ENCODE measurements at places on chromosomes 13 and 19.
A peak's percentile ranks its signal among the peaks of the same experiment; 100 is the strongest.

DNA sequence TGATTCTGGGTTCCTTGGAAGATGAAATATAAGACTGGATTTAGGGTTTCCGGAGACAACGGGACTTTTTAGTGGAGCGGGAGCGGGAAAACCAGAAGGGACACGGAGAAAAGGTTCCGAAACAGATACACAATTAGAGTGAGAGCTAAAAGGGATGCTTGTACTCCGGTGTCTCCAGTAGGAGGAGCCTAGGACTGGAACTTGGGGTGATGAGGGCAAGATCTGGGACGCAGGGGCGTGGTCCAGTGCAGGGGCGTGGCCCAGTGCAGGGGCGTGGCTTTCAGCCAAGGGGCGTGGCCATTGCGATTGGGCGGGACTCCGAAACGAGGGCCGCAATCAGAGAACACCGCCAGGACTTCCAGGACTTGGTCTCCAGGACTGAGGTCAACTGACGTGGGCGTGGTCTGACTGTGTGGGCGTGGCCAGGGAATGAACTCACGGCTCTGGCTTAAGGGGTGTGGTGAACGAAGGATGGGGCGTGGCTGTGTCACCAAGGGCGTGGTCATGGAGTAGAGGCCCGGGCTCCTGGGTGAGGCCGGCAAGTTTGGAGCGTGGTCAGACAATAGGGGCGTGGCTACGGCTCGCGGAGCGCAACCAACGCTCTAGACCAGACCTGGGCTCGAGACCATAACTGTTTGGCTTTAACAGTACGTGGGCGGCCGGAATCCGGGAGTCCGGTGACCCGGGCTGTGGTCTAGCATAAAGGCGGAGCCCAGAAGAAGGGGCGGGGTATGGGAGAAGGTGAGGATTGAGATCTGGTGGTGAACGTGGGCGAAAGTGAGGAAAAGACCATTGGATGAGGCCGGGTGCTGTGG is at the start of gene DKKL1:
Gene DKKL1 (plus strand): TSS at position 610 of the 815 bp plus-strand sequence. CDS start 122 bp downstream, at position 732.
- DNase-seq: peak; percentile 75

- no peak for DNase-seq
These were observed 21.5 kb downstream of the NFIC start for GRCh38 chr19:3387645-3388589.

- no peak for DNase-seq
These were observed 4.8 kb downstream of the COLGALT1 start for GRCh38 chr19:17560205-17560595.

DNA sequence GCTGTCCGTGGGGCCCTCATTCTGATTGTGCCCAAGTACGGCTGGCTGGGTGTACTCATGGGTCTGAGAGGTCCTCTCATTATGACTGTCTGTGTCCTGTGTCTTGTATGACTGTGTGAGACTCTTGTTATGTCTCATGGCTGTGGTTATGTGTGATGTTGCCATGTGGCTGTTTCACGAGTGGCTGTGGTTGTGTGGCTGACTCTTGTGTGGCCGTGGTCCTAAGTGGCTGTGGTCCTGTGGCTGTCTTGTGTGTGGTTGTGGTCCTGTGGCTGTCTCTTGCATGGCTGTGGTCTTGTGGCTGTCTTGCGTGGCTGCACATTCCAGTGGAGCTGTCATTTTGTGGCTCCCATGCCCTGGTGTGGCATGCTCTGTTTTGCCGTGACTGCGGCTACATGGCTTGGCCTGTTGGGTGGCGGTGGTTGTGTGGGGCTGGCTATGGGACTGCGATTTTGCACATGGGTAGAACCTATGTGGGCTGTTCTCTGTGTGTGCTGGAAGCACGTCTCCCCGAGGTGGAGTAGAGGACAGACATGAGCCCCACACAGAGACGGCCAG is 2.5 kb downstream of the LYL1 start:
- DNase-seq: peak; percentile 72

DNA sequence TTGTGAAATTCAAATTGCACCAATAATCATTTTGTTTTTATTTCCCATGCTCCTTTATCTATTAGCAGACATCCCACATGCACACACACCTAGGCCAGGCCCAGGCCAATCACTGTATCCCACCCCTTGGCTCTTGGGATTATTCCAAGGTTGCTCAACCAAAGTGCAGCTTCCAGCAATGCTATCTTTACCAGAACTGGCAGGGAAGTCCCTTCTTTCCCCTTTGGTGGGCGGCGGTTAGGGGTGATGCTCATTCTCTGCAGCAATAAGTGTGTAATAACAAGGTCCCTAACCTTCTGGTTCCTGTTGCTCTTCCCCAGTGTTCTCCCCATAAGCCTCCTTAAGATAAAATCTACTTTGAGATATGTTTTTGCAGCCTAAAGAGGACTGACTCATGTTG is 18.3 kb upstream of the KCTD12 start:
- DNase-seq: no peak

DNA sequence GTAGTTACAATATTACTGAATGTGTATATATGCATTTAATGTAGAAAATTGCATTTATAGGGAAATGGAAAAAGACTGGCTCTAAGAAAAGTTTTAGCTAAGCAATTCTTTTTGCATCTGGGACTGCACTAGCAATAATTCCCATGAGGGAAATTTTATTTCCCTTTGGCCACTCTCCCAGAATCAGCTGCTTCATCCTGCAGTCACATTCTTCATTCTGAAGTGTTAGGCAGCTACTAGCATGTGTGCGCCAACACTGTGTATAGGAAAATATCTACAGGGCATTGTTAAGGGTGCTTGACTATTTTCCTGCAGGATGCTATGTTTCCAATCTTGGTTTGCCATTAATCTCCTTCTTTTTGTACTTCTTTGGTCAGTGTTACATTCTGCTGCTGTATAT is 312.8 kb upstream of the PCDH20 start:
- no peak for DNase-seq

DNA sequence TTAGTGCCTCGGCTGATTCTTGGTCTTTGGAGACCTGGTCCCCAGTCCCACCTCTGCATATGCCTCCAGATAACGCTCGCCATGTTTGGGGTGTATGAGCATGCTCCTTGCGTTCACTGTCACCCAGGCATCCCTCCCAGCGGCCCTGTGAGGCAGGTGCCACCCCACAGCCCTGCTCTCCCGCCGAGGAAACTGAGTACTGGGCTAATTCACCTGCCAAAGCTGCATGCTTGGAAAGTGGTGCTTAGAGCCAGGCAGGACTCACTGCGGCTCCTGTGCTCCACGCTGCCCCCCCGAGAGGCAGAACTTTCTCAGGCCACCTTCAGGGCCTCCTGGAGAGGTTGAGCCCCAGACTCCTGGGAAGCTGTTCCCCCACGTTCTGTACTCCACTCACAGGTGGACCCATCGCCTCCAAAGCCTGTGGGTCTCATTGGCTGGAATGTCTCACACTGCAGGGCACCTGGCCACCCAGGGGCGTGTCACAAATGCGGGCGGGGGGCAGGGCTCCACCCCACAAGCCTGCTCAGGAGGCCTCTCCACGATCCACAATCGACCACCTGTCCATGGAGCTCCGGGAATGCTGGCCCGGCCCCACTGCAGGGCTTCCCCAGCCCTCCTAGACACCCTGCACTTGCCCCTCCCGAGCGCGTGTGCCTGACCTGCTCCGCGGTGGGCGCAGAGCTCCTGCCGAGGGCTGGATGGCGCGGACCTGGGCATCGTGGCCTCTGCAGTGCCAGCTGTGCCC is 64.6 kb downstream of the ATP11A start:
- DNase-seq: no peak

DNA sequence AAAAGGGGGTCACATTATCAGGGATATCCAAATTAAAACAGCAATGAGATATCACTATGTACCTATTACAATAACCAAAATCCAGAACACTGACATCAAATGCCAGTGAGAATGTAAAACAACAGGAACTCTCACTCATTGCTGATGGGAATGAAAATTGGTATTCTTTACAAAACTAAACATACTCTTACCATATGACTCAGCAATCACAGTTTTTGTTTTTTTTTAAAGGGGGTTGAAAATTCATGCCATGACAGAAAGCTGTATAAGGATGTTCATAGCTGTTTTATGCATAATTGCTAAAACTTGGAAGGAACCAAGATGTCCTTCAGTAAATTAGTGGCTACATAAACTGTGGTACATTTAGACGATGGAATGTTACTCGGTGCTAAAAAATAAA is 71.6 kb upstream of the SLITRK1 start:
- DNase-seq: no peak

GRCh38 chr13:80548915-80549314 is 208.0 kb upstream of the SPRY2 start:
- DNase-seq: no peak

DNA sequence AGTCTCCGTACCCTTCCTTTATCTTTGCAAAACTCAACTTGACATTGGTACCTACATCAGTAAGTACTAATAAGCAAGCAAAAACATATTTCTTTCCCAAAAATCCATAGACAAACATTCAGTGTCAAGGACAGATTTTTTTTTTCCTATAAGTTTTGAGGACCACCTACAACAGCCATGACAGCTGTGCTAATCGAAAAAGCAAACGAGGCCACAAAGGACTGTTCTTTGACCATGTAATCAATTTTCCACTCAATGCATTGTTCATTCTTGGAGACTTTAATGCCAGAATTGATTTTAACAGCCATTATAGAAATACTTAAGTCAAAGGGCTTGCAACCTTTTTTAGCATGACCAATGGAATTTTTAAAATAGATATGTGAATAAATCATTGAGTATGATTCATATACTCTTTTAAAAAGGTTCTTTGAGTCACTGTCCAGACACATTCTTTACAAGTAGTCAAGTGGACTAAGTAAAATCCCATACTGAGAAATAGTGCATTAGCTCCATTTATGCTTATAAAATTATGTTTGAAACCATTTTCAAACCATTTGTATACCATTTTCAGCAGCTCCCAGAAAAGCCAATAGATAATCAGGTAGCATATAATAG is 323.9 kb downstream of the MZT1 start:
- no peak for DNase-seq

- no peak for DNase-seq
These were observed 77.0 kb downstream of the ZNF536 start for GRCh38 chr19:30449078-30449590.

- no peak for DNase-seq
These were observed 155.2 kb downstream of the DPF1 start for GRCh38 chr19:38068826-38069225.

DNA sequence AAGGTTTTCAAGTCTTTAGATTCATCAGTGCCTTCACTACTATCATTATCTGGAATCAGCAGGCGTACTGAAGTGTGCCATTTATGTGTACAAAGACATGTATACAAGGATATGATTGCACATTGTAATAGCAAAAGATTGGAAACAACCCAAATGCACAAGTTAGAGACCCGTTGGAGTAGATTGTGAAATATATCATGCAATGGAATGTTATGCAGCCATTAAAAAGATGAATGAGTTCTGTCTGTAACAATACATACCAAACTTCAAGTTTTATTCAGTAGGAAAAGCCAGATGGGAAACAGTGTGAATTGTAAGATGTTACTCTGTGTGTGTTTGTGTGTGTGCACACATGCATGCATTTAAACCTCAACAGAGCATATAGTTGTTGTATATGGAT is 97.9 kb downstream of the DGKH start:
- DNase-seq: no peak

GRCh38 chr13:26968431-26969341 is 202.9 kb downstream of the USP12 start:
- DNase-seq: no peak

DNA sequence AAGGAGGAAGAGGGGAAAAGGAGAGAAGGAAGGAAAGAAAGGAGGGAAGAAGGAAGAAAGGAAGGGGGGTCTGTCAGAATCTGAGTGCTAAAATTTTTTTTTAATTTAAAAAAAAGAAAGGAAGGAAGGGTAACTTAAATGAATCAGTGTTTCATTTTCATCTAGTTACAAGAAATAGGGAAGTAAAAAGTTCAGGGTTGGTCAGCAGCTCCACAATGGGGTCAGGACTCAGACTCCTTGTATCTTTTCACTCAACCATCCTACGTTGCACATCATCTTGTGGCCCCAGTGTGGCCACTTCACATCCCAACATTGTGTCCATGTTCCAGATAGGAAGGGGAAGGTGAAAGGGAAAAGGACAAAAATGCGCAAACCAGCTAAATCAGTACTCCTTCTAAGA is 14.3 kb upstream of the FNDC3A start:
- no peak for DNase-seq

DNA sequence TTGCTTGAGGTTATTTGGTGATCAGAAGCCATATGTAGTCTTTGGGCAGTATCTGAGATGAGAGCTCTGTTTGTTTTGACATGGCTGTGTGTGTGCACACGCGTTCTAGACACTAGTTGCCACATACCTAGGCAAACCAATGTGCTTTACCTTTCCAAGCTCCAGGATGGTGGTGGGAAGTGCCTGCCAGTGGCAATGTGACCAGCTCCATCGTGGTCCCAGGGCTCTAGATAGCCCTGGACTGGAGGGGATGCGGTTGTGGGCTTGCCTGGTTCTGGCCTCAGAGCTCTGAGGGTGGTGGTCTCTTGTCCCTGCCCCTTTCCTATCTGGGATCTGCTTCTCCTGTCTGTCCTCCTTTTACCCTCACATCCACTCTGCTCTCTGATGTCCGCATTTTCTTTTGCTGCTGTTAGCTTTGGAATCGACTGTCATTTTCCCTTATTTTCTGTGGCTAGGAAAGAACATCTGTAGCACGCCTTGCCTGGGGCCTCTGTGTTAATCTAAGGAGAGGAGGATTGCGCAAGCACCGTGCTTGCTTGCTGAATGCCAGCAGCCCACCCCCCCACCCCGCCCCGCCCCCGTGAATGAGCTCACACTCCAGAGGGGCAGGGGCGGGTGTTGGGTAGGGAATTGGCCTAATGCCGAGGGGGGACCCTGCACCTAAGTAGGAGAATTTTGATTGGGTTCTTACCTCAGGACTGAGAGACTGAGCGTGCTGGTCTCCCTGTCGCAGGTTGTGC is 89.5 kb downstream of the ARHGEF7 start:
- no peak for DNase-seq

- no peak for DNase-seq
These were observed 17.4 kb downstream of the CCDC70 start for GRCh38 chr13:51879133-51879532.

DNA sequence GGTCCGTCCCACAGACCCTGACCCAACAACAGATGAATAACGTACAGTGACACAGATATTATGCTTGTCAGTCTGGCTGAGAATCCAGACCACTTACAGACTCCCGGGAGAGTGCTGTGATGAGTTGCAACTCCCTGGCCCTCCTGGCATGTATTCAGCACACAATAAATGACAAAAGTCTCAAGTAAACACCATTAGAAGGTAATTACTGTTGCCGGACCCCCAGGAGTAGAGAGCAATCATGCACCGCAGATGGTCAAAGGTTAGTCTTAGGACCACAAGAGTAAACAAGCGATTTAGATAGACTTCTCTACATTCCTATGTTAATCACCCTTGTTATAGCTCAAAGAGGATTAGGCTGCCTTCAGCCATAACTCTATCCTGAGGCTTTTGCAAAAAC is 726.4 kb upstream of the GPC6 start:
- DNase-seq: no peak
